ENCODE measurements at places on chromosomes 7 and 10. TPM values are rescaled to one million over a fixed set of nuclear protein-coding genes. Genes with fewer than 3 reads are reported as not detected.

GRCh38 chr10:102869258-102870198 lies at the start of gene AS3MT:
Gene AS3MT, plus strand, starts transcription at chr10:102869470. Its CDS starts 123 bp downstream, at chr10:102869593.
- DNase-seq = no peak

TMEM229A gene
- total RNA-seq = not detected

HOXA10 gene
- 12.8 TPM for total RNA-seq

DNA sequence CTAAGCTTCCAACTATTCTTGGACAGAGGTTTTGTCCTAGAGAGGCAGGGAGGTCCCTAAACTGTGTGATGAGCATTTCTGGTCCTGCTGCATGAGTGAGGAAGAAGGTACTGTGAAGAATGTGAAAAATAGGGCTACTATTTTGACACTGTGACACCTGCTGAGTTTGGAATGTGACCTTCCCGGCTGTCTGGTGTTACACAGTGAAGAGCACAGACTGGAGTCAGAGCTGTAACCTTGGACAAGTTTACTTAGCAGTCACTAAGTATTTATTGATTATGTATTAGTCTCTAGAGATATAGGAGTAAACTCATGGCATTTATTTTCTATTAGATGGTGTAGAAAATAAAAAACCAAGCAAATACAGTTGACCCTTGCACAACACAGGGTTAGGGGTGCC lies 12.3 kb downstream of the GOLGA7B start:
- DNase-seq = no peak

GRCh38 chr10:103802081-103802480 lies 53.3 kb downstream of the SH3PXD2A start:
- DNase-seq = no peak

GRCh38 chr7:2527505-2528467 lies 8.2 kb downstream of the LFNG start:
- DNase-seq = peak; percentile 85

DNA sequence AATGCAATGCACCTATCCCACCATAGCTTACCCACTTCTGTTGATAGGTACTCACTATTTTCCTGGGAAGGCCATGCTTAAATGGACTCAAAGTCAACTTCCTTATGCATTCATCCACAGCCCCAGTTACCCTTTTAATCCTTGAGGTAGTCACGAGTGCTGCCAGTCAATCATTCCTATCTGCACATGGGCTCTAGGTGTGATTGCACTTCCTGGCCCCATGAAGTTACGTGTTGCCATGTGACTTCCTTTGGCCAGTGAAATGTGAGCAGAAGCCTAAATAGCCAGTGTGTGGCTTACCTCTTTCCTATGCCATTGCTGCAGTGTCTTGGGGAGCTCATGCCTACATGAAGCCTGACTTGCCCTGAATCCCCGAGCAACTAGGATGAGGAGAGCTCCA lies 23.5 kb upstream of the EIF5AL1 start:
- no peak for DNase-seq

KNDC1 gene
- total RNA-seq = not detected

DNA sequence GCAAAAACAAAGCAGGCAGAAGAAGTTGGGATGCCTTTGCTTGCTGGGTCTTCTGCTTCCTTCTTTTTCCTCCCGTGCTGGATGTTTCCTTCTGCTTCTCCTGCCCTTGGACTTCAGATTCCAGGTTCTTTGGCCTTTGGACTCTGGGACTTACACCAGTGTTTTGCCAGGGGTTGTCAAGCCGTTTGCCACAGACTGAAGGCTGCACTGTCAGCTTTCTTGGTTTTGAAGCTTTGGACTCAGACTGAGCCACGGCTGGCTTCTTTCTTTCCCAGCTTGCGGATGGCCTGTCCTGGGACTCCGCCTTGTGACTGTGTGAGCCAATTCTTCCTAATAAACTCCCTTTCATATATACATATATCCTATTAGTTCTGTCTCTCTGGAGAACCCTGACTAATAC lies 11.3 kb upstream of the LCOR start:
- no peak for DNase-seq

DNA sequence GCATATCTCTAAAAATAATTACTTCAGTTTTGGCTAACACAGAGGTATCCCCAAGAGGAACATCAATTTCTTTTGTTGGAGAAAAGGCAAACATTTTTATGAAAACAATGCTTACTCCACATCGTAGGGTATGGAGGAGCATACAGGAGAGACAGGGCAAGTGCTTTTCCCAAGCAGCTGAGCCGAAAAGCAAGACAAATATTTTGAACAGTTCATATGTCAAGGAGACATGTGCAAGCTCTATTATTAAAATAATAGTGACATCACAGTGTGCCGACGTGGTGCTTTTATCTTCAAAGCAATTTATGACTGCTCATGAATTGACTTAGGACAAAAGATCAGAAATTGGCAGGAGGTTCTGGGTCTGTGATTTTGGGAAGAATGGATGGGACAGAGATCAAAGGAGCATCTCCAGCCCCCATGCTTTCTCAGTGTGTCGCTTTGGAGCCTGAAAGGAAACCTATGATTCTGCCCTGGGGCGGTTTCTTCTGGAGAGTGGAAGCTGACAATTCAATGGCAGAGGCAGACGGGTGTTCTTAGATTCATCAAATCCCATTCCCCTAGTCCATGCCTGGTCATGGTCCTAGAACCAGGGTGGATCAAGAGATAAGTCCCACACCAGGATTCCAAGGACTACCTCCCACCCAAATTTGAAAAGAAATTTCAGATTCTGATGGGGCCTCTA lies 97.1 kb downstream of the JCAD start:
- no peak for DNase-seq

STEAP1B gene
- total RNA-seq = not detected

GRCh38 chr7:15308821-15309220 lies 253.0 kb downstream of the AGMO start:
- no peak for DNase-seq

- no peak for DNase-seq
Observed at GRCh38 chr7:32221736-32222135, 151.5 kb upstream of the PDE1C start.

SFMBT2 gene
- total RNA-seq = not detected

- peak; percentile 14 for DNase-seq
Observed at GRCh38 chr10:110609605-110610004, 34.5 kb upstream of the RBM20 start.

ACTR3C gene
- not detected for total RNA-seq

DNA sequence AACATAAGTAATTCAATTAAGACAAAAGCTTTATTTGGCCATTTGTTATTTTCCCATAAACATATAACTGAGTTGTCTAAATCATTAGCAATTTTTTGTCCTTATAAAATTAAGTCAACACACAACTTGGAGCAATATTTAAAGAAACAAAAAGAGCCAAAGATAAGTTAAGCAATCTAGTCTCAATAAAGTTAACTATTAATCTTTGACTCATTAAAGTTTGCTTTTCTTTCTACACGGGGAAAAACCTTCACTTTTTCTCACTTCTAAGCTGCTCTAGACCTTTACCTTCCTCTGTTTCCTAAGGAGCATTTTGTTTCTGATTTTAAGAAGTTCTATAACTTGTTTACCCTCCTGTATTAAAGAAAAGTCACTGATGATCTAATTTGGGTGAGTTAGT lies 867.1 kb upstream of the PHF14 start:
- DNase-seq = no peak

DNA sequence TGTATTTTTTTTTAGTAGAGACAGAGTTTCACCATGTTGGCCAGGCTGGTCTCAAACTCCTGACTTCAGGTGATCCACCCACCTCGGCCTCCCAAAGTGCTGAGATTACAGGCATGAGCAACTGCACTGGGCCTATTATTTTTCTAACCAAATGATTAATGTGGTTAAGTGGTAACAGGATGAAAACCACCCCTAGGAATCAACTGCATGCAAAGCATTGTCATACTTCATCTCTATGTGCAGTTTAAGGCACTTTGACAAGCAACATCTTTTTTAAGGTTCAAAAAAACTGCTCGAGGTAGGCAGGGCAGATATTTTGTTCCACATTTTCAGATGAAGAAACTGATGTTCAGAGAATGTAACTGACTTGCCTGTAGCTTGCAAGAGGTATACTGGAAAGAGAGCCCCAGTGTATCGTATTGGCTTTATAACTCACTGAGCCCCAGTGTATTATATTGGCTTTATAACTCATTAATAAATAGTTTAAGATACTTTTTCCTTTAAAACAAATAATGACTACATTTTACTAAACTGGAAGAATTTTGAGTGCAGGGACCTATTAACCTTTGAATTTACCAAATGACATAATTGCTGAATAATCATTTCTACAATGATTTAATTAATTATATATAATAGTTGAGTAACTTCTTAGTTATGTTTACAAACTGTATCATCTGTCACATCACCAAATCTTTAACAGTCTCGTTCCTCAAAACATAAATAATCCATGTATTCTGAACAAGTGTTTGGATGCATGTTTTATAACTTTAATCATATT lies 38.1 kb downstream of the RTKN2 start:
- peak; percentile 83 for DNase-seq

DBF4 gene
- 94.0 TPM for total RNA-seq

FOXI2 gene
- total RNA-seq = not detected

DNA sequence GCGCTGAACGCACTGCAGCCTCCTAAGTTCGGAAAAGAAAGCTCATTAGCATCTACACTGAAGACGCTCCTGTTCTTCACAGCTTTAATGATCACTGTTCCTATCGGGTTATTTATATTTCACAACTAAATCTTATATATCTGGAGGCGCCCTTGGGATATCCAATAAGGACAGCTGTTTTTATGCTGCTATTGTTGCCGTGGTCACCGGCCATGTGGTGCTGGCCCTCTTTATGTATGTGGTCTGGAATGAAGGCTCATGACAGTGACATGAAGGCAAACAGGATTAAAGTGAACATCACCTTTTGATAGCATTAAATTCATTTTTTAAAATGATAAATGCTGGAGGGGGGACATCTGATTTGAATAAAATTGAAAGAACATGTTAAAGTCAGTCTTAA lies 8.8 kb downstream of the BLVRA start:
- DNase-seq = no peak
